ENCODE measurements at places on chromosomes 6 and 20.

DNA sequence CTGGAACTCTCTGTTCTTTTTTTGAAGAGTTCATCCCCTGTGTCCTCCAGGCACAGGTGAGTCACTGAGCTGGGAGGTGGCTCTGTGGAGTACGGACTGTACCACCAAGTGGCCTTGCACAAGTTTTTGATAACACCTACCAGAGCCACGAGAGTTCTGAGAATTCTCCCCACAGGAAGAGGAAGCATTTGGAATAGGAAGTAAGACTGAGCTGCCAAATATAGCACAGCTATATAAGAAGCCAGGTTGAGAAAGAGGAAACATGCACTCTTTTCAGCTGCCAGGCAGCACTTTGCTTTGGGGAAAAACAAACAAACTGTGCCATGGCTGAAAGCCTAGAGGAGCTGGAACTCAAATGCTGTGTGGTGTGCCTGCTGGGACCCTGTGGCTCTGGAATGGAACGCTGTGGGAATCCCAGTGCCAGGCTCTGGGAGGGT lies 70.8 kb upstream of the RIPOR2 start:
- DNase-seq: no peak

DNA sequence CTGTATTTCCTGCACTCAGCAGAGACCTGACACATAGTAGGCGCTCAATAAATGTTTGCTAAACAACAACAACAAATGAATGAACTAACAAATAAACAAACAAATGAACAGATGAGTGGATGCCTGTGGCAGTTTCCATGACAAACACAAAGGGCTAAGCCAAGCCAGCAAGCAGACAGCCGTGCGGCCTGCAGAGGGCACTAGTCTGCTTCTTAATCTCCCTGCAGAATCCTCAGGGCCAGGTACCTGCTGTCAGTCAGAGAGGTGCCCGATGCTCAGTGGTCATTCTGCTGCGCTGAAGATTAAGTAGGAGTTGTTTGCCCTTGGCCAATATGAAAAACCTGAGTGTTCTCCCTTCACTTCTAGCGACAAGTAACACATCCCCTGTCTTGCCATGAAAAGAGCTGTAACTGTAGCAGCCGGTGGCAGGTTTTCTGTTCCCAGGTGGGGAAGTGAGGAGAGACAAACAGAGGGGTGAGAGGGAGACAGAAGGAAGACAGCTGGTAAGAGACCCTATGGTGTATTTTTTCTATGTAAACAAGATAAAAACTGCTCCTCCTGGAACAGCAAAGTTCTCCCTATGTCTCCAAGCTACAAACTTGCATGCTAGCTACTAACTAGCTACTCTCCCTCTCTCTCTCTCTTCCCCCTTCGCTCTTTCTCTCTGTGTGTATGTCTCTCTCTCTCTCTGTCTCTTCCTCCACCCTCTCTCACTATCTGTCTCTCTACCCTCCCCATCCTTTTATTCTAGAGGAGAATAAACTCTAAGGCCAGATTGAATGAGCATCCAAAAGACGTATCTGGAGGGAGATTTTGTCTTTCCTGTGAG lies at the start of gene MC3R:
Gene MC3R (plus strand): TSS at position 779 of the 829 bp plus-strand sequence. CDS start 112 bp downstream, outside the sequence.
- DNase-seq: no peak

- DNase-seq: no peak
These were observed 18.3 kb upstream of the PLN start for GRCh38 chr6:118529756-118530155.

GRCh38 chr20:57390604-57391438 lies at the start of gene RBM38:
Gene RBM38 (plus strand): TSS chr20:57391396. CDS start chr20:57391582, 186 bp downstream.
- DNase-seq: peak; percentile 62

- no peak for DNase-seq
These were observed 139.8 kb upstream of the TNFAIP3 start for GRCh38 chr6:137727216-137727765.

GRCh38 chr6:148657048-148657447 lies 89.8 kb upstream of the UST start:
- no peak for DNase-seq

DNA sequence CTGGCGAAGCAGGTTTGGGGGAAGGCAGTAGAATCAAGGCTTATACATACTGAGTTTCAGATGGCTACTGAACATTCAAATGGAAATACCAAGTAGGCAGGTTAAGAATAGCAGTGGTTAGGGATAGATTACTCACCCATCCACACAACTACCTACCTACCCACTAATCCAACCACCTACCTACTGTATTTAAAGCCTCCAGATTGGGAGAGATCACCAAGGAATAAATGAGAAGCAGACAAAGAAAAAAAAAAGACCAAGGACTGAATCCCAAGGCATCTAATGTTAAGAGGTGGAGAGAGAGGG lies 68.3 kb upstream of the SMIM29 start:
- no peak for DNase-seq

GRCh38 chr6:90295854-90296340 lies 746 bp downstream of the BACH2 start:
- DNase-seq: peak; percentile 45

- no peak for DNase-seq
These were observed 41.7 kb downstream of the SLC23A2 start for GRCh38 chr20:4959592-4959991.

DNA sequence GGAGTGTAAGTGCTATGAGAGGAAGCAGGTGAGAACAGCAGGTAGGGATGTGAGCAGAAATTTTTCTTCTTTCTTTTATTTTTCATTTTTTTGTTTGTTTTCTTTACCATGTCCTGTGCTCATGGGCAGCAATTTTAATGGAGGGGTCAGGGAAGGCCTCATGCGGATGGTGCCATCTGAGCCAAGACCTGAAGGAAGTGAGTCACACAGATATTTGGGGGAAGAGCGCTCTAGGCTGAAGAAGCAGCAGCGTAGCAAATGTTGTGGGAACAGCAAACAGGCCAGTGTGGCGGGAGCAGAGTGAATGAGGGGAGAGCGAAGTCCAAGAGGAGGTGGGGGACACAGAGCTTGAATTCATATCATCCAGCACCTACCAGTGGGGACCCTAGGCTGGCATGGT lies 12.7 kb downstream of the SPDEF start:
- no peak for DNase-seq

DNA sequence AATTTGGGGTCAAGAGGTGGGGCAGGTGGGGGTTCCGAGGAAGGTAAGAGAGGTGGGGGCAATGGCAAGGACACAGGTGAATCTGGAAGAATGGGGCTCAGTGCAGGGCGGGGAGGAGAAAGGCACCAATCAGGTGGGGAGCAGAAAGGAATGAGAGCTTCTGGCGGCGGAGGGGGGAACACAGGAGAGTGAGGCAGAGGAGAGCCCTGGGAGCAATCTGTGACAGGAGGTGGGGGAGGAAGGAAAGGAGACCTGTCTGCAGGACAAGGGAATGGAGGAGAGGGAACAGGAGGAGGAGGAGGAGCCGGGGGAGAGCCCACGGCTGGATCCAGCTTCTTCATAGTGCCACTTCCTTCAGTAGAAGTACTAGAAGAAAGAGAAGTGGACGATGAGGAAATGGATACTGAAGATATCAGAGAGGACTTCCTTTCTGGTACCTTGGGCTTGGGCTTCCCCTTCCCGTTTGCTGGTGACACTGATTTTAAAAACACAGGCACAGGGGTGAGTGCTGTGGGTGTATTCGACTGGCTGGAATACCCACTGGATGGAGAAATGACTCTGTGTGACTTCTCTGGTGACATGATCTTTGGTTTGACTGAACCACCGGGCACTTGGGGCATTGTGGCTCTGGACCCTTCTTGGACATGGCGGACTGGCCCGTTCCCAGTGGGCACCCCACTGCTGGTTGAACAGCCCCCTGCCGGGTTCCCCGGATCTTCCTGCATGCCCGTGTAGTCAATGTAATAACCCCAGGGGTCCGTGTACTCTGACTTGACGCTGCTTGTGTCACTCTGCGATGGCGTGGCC lies 27.4 kb downstream of the HEBP2 start:
- DNase-seq: no peak

DNA sequence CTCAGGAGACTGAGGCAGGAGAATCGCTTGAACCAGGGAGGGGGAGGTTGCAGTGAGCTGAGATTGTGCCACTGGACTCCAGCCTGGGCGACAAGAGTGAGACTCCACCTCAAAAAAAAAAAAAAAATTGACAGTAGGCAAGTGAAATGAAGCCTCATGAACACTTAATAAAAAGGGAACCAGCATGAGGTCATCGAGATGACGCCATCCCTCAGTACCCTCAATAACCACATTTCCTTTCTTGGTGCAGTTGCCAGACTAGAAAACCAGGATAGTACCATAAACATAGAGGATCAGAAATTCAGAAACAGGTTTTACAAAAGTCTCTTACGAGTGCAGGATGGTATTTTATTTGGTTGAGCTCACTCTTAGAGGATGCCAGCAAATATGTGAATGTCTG lies 584.1 kb downstream of the MAFB start:
- no peak for DNase-seq

DNA sequence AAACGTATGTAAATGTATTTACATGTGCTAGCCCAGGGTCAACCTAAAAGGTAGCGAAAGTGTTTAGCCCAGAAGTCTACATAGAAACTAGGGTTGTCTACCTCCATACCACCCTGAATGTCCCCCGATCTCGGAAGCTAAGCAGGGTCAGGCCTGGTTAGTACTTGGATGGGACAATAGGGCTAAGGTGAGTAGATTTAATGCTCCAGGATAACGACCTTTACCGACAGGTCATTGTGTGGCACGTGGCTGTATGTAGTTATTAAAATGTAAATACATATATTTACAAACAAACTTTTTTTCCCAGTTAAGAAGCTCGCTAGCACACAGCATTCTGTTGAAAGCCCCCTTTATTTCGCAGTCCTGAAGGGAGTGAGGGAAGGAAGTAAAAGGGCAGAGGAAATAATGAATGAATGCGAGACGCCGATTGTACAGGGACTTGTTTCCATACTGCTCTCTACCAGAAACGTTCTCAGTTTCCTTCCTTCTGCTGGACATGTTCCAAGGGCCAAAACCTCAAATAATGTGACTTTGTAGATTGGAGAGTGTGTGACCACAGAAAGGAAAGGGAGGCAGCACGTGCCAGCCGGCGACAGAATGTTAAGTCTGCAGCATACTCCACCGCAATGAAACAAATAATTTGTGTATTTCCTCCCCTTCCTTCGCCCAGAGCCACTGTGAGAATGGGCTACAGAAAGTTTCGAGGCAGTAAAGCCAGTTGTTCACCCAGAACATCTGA lies 612 bp downstream of the ADAT2 start:
- DNase-seq: peak; percentile 23

GRCh38 chr20:63182425-63182824 lies 33.5 kb downstream of the YTHDF1 start:
- no peak for DNase-seq

DNA sequence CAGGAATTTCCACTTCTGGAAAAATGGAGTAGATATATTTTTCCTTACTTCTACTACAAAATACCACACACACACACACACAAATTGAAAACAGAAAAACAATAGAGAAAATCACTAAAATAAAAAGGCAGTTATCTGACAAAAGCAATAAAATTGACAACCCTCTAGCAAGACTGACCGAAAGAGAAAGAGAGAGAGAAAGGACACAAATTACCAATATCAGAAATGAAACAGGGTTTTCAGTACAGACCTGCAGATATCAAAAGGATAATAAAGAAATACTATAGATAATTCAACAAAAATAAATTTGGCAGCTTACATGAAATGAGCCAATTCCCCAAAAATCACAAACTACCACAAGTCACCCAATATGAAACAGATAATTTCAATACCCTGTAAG lies 104.7 kb downstream of the OPRM1 start:
- no peak for DNase-seq

DNA sequence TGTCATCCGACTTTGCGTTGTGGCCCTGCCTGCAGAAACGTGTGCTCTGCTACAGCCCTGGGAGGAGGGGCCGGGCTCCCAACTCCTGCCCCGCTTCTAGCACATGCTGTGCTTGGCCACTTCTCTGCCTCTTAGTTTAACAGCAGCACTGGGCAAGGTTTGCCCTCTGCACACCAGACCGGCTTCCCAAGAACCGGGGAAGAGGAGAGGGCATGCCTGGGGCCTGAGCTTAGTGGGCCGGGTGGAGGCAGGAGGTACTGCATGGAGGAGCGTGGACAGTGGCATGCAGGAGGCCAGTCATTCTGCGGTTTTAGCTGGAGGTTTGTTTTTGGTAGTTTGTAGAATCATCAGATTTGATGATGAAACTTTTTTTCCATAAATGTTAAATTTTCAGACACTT lies 45.5 kb downstream of the CEP43 start:
- DNase-seq: no peak

- DNase-seq: no peak
These were observed 414.3 kb downstream of the CDKAL1 start for GRCh38 chr6:20948556-20948955.

DNA sequence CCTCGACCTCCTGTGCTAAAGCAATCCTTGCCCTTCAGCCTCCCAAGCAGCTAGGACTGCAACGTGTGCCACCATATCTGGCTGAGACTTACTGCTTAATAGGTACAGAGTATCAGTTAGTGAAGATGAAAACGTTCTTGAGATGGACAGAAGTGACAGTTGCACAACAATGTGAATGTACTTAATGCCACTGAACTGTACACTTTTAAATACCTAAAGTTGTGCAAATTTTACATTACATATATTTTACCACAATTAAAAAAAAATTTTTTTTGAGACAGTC lies 25.9 kb downstream of the NUDT3 start:
- DNase-seq: no peak

GRCh38 chr6:91291071-91291470 lies 704.2 kb upstream of the MAP3K7 start:
- DNase-seq: no peak

GRCh38 chr6:44297063-44298038 lies 15.8 kb downstream of the AARS2 start:
- peak; percentile 41 for DNase-seq

GRCh38 chr20:561437-562231 lies 18.0 kb upstream of the CSNK2A1 start:
- DNase-seq: peak; percentile 52

DNA sequence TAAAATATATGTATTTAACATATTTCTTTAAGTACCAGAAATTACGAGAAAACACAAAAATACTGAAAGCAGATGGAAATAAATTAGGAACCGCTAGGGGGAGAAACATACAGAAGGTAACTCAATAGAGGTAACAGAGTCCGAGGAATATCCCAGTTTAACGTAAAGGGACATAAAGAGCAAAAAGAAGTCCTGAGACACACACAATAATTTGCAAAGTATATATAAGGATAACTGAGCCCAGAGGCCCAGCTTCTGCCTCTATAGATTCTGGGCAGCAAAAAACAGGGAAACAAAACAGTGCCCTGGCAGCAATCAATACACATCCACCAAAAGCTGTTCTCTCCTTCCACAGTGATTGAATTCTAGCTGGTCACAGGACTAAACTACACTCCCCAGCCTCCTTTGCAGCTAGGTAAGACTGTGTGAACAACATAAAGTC lies 15.1 kb downstream of the TBC1D32 start:
- DNase-seq: no peak

Measured in progenitor cell of endocrine pancreas (in vitro differentiated cells).